ENCODE measurements at places on chromosomes 12 and 14.
A peak's percentile ranks its signal among the peaks of the same experiment; 100 is the strongest.

- DNase-seq = no peak
Observed at GRCh38 chr12:105562199-105562971, 231.9 kb downstream of the C12orf75 start.

GRCh38 chr12:6563448-6564050, 4.5 kb downstream of the NOP2 start:
- no peak for DNase-seq

DNA sequence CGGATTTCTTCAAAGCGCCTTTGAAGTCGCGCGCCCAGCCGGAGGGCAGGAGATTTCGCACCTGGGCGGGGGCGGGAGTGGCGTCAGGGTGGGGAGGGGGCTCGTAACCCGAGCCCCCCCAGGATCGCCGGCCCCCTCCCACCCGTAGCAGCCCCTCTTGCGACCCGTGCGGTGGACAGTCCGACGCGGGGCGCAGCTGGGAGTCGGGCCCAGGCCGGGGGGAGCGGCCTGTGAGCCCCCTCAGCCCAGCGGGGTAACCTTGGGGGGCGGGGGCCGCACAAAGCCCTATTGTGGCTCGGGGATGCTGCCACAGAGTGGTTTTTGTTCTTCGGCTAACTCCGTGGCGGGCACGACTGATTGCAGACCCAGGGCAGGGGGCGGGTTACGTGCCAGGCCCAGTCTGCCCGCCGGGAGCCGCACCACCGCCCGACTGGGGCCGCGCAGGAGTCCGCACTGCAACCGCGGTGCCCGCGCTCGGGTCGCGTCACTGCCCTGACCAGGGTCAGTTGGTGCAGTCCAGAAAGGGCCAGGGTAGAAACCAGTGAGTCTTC, 4.2 kb upstream of the AAAS start:
- DNase-seq = peak; percentile 29

GRCh38 chr12:118436986-118437385, 60.6 kb downstream of the SUDS3 start:
- no peak for DNase-seq

- DNase-seq = no peak
Observed at GRCh38 chr14:104882991-104883660, 18.1 kb downstream of the CEP170B start.

DNA sequence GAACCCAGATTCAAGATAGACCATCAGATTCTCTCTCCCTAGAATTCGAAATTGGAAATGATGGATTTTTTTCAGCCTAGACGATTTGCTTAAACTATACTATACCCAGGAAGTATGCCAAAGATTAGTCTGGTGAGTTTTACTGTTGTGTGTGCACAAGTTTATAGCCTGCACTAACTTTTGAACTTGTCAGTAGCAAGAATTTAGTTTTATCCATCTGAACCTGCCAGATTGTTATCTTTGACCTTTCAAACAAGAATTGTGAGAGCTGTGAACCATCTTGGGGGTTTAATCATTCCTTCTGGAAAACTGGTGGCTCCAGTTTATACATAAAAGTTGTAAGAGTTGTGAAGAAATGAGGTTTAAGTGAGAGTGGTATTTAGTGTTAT, 243.5 kb upstream of the DAAM1 start:
- DNase-seq = no peak

DNA sequence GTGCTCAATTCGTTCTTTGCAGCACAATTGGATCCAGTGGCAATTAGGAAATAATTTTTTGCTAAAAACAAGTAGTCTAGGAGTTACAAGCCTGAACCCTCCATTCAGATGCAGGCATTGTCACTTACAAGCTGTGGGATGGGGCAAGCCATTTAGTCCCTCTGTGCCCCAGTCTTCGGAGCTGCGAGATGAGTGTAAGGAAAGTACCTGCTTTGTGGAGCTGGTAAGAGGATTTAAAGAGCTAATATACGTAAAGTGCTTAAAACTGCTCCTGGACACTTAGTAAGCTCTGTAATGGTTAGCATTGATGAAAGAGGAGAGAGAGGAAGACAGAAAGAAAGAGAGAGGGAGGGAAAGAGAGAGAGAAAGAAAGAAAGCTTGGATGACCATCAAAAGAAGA, 112.5 kb downstream of the LGMN start:
- DNase-seq = no peak

DNA sequence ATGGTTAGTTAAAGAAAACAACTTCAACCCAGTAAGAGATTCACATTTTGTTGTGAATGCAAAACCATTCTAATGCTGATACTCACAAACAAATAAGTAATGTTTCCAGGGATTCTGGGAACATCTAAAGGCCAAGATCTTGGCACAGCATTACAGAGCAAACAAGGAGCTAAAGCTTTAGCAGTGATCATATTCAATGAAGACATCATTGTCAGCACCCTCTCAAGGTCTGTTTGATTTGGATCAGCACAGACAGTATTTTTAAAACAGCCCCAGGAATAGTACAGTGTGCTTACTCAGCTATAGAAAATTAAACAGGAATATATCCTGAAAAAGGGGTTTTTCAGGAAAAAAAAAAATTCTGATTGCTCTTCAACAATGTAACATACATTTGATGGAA, 71.4 kb downstream of the TMEM260 start:
- no peak for DNase-seq

DNA sequence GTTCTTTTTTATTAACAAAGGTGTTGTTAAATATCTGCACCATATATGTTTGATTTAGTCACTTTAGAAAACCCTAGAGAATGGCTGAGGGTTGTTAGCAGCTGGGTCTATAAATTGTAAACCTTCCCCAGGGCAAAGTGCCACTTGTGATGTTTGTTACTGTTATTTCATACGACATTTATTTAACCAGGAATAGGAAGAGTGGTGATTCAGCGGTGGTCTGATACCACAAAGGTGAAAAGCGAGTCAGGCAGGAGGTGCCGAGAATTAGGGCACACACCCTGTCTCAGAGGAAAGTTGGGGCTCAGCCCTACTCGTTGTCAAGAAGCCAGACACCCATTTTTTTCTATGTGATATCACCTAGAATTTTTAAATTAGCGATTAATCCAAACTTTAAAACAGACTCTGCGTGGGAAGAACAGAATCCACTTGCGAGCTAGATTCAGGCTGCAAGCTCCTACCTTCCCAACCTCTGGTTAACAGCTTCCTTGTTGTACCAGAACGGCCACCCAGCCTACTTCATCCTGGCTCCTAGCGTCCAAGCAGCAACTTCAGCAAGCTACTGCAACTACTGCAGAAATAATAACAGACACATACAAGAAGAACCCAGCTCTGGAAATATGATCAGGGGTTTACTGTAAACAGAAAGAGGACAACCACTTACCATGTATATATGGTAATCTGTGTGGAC, 126.7 kb downstream of the TMEM132D start:
- no peak for DNase-seq

- DNase-seq = no peak
Observed at GRCh38 chr14:80172375-80173051, 38.8 kb downstream of the DIO2 start.

GRCh38 chr12:104164634-104165033, 26.6 kb upstream of the NFYB start:
- DNase-seq = no peak

- DNase-seq = no peak
Observed at GRCh38 chr14:55715889-55716288, 135.9 kb downstream of the KTN1 start.

DNA sequence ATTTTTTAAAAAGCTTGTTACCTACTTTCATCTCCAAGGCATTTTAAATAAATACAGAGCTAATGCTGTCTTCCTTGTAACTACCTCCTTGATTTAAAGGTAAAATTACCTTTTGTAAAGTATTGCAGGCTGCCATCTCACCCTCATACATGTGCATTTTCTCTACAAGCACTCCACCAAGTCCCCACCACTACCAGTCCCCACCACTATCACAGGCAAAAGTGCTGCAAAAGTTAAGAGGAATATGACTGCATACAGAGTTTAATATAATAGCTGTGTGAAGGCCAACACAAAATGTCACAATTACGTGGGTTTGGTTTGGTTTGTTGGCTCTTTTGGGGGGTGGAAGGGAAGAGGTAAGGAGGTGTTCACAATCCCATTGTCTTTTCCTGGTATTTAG, 9.6 kb downstream of the SIX1 start:
- no peak for DNase-seq

GRCh38 chr14:104130974-104131651, 7.3 kb upstream of the KIF26A start:
- peak; percentile 22 for DNase-seq

DNA sequence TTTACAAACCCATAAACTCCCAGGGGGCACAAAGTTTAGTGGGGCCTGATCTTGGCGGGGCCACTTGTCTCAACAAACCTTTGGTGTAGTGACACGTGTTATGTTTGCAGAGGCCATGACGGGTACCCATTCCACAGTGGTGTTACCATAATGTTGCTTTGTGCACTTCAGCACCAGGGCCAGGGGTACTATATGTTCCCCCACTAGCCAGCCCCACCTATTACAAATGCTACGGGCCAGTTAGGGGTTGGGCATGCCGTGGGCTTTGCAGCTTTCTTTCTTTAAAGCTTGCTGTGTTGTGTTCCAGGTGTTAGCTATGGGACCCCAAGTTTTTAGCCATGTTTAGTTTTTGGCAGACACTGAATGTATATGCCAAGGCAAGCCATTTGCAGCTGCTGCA, 30.8 kb upstream of the G2E3 start:
- no peak for DNase-seq

DNA sequence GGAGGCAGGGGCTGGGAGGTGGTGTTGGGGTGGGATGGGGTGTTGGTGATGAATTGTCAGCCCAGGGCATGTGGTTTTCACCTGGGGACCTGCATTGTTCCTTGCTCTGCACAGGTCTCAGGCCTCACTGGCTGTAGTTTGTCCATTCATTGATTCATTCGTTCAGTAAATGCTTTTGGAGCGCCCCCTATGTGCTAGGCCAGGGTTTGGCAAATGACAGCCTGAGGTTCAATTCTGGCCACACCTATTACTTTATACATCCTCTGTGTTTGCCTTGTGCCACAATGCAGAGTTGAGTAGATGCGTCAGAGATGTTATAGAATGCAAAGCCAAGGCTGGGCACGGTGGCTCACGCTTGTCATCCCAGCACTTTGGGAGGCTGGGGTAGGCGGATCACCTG, 4.7 kb downstream of the ADCK1 start:
- no peak for DNase-seq

- DNase-seq = no peak
Observed at GRCh38 chr12:10540776-10541205, 35.1 kb downstream of the EIF2S3B start.

DNA sequence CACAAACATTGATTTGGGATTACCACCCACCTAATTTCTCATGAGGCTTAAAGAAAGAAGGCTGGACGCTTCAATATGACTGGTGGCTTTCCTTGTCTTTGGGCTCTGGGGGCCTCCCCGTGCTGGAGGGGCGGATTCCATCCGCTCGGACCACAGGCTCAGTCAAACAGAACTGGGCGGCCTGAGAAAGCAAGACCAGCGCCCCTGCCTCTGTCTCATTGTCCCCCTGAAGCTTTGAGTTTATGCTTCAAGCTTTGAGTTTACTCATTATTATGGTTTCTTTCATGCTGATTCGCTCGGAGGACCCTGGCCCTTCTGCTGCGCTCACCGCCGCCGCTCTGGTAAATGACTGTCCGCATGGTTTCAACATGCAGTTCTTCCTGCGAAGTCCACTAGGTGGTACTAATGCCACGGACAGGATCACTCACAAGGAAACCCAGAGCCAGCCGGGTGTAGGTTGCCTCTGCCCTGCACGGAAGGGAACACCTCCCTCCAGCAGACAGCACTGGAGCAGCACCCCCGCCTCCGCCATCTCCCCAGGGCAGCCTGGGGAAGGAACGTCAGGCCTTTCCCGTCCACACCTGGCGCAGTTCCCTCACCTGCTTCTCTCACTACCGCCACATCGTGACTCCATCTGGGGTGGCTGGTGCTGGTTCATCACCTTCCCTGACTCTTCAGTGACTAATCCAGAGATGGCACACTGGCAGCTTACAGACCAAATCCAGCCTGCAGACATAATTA, 13.2 kb upstream of the TIGAR start:
- no peak for DNase-seq

DNA sequence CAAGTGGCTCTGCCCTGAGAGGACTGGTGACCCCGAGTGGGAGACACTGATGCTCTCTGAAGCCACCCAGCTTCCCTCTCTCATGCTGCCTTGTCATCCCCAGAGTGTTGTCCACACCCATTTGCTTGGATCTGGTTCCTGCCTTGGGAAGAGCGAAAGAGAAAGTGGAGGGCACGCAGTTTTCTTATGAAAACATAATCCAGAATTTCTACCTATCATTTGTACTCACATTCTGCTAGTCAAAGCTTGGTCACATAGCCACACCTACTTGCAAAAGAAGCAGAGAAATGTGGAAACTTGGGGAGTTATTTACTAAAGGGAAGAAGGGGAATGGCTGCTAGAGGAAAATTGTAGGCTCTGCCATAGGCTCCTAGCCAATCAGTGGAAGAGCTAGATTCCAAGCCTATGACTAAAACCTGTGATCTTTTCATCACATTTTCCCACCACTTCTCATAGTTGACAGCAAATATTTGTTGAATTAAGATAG, 326.3 kb downstream of the ZFP36L1 start:
- DNase-seq = no peak

- peak; percentile 33 for DNase-seq
Observed at GRCh38 chr12:64625243-64626077, 15.2 kb downstream of the RASSF3 start.

Measured in C1 segment of cervical spinal cord (tissue), 14 donors.